RWPE1 (cell line): ENCODE measurements at places on chromosomes 13 and 19.

DNA sequence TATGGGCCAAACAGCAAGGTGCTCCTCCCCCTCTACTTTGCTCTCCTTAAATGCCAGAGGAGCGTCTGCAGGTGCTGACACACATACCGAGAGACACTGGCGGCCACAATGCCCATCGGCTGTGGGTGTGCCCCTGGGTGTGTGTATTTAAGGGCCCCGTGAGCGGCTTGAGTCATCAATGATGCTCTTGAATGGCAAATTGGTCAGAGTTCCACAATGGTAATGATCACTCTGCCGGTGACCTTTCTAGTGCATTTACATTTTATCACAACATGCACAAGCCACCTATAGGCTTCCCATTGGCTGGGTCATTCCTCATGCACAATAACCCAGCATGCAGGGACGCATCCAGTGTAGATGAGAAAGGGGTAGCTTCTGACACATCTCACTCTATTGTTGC is 124.8 kb downstream of the ZNF536 start:
- no peak for DNase-seq

DNA sequence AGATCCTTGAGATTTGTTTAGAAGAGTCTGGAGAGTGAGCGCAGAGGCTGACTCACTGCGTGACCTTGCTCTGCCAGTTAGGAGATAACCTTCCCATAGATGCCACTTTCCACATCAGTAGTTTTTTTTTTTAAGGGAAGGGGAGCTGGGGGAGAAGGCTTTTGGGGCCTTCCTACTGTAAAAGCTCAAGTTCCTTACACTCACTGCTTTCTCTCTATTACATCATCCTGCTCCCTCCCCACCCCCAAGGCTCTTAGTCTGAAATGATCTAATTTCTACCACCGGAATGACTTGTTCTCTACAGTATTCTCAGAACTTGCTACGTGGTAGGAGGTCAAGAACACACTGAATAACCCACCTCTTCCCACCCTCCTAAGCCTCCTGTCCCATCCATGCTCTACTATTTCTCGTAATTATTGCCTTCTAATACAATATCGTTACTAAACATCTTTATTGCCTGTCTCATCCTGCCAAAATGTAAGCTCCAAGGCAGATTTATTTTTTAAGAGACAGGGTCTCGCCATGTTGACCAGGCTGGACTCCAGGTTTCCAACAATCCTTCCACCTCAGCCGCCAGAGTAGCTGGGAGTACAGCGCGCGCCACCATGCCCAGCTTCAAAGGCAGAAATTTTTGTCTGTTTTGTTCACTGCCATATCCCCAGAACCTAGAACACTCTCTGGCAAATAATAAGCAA is 1.2 kb downstream of the LONP1 start:
- peak; percentile 58 for DNase-seq

DNA sequence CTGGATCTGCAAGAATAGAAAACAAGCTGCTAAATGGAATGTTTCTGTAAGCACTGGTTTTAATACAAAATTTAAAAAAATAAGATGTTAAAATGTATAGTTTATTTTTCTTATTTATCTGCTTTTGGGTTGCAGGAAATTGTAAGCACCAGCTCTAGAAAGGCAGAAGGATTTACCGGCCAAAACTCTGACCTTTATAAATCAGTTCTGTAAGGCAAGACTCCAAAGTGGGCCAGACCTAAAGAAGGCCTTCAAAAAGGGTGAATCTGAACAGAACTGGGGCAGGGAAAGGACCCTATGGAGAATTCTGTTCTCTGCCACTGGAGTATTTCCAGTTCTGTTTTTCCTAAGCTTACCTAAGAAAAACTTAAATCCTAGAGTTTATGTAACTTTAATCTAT is 19.3 kb downstream of the ZNF100 start:
- no peak for DNase-seq

- no peak for DNase-seq
These were observed 6.2 kb downstream of the MIER2 start for GRCh38 chr19:338421-338820.
